Stimulated activated CD8-positive, alpha-beta memory T cell treated with anti-CD3 and anti-CD28 coated beads, Interleukin-4, amount 100 ng/mL, for 4 hours (primary cell): ENCODE measurements at places on chromosomes 1 and 21.

DNA sequence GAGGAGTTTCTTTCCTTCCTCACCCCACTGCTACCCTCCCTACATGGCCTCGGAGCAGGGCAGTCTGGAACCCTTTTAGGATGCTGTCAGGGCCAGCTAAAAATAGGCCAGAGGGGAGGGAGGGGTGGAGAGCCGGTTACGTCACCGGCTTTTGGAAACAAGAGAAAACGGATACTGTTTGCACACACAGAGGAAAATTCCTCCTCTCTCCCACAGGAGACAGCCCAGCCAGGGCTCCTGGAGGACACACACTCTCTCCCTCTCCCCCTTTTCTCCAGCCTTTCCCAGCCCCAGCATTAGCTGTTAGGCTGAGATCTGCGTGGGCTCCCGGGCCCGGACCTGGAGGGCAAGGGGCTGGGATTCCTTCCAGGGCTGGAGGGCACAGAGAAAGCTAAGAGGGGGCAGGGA is 20.0 kb upstream of the ALDH4A1 start:
- DNase-seq: no peak

DNA sequence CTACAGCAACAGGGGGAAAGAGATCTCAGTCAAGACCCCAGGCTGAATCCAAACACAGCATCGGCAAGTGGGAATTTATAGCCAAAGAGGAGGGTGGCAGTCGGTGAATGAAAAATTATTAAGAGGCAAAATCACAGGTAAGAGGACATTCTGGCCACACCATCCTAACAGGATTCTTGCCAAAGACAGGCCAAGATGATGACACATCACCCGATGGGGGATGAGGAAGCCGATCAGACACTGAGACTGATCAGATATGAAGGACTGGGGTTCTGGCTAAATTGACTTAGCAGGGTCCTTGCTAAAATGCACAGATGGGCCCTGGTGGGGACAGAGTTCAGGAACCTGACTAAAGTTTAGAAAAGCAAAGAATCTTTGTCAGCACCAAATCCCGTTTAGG is 402.2 kb downstream of the SMYD3 start:
- DNase-seq: no peak

- no peak for DNase-seq
Measured at GRCh38 chr1:242139986-242140385, 141.1 kb upstream of the MAP1LC3C start.

DNA sequence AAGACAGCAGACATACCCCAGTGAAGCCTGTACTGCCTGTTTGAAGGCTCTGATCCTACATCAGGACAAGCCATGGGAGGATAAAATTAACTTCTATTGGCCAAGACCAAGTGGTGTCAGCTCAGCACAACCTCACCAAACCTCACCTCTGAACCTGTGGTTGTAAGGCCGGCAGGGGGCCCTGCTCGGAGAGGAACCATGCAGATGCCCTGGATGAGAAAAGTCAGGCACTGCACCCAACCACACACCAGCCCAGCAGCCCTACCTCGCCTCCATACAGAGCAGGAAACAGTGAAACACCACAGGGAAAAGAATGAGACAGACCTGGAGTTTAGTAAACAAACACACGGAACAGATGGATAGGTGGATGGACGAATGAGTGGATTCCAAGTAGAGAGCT is 70.0 kb upstream of the PAX7 start:
- no peak for DNase-seq

- DNase-seq: no peak
Measured at GRCh38 chr1:55854911-55855310, 639.7 kb upstream of the USP24 start.

DNA sequence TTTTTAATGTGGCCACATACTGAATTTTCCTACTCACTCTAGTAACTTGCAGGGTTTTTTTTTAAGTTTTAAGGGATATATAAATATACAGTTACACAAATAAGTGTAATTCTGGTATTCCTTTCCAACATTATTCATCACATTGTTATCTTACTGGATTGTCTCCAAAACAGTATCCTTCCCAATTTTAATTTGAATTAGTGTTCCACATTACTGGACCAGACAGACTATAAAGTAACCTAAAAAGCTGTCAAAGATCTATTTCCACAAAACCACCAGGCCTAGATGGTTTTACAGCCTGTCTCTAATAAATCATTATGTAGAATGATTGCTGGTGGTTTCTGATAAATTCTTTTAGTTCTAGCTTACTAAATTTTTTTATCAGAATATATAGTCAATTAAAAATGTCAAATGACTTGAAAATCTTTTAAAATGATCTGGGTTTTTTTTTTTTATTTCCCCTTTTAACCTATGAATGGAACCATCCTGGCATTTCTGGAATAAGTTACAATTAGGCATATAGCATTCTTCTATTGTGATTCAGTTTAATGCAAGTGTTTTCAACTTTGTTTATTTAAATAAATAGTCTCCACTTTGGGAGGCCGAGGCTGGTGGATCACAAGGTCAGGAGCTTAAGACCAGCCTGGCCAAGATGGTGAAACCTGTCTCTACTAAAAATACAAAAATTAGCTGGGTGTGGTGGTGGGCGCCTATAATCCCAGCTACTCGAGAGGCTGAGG is 59.3 kb downstream of the PACC1 start:
- DNase-seq: no peak

- DNase-seq: no peak
Measured at GRCh38 chr1:53061859-53062707, at the start of gene PODN. PODN (plus strand) TSS chr1:53062213; CDS start chr1:53069856, 7,643 bp downstream.

DNA sequence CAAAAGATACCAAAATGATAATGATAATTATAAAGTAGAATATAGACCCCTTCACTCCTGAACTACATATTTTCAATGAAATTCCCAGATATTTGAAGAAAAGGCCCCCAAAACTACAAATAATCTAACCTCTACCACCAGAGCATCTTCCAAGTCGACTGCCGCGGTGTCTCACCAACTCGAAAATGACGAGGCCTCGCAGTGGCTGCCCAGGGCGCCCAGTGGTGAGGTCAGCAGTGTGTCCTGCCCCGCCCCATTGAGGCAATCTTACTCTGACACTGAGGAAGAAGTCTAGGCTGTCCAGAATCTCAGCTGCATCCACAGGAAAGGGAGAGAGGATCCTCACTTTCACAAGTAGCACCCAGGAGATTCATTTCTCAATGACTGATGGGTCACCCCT is 5.2 kb downstream of the DUSP10 start:
- DNase-seq: no peak

GRCh38 chr1:59815892-59816291 is 1.1 kb downstream of the HOOK1 start:
- no peak for DNase-seq

DNA sequence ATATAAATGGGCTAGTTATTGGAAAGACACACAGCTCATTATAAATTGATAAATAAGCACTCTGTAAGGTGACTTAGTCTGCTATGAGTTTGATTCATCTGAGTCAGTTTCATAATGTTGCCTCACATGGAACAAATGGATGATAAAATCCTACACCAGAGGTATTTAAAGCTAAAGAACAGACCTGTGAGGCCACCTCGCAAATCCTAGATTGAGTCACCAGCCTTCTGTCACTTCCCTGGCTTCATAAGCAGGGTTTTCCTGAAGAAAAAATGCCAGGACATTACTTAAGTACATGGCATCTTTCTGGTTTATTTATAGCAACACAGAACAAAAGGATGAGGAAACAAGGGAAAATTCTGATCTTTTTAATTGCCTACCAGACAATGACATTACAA is 18.4 kb downstream of the CD2 start:
- DNase-seq: no peak

DNA sequence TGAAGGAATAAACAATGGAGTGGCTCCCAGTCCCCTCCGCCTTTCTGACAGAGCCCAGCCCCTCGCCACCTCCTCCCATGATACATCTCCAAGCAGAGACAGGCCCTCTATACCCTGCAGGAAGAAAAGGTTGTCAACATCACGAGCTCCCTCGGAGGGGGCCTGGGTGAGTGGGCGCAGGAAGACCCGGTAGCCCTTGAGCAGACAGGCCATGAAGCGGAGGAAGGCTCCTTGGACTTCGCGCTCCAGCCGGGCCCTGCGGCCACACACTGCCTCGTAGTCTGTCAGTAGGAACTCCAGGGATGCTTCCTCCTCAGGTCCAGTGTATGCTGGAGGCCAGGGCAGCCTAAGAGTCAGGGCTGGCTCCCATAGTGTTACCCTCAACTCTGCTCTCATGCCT is 7.0 kb downstream of the DENND4B start:
- DNase-seq: no peak

GRCh38 chr21:26177187-26177586 is 6.6 kb upstream of the APP start:
- DNase-seq: no peak

DNA sequence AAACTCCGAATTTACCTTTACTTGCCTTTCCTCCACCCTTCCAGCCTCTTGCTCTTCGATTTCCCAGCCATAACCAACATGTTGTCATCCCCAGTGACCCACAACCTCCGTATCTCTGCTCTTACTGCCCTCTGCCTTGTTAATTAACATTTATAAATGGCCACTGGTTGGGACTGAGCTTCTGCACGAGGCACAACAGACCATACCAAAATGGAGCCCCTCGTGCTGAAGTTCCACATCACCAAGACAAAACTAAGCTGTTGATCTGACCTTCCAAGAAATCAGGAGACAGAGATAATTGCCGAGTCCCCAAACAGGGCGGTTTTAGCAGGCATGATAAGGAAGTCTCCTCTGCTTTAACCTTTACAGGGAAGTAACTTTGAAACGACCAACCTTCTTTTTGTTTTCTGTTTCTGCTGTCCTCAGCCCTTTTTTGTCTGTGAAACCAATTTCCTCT is 71.9 kb downstream of the NMNAT2 start:
- no peak for DNase-seq

- no peak for DNase-seq
Measured at GRCh38 chr1:77494026-77494425, 188.4 kb downstream of the ZZZ3 start.

- no peak for DNase-seq
Measured at GRCh38 chr1:25206201-25206600, 26.1 kb downstream of the SYF2 start.

- DNase-seq: no peak
Measured at GRCh38 chr1:234611847-234612351, 1.9 kb upstream of the IRF2BP2 start.

DNA sequence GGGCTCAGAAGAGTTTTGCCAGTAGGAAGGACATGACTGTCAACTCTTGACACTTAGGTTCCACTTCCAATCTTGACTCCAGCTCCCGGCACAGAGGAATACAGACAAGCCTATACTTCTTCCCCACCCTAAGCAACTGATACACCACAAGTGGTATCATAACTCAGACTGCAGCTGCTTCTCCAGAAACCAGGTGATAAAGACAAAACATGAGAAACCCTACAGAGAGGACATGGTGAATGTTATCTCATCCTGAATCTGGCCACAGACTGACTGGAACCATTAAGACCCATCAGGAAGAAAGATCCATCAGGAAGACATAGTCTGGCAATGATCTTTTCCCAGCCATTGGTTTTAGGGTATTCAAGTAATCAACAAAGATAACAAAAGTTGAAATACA is 13.8 kb downstream of the PAXBP1 start:
- no peak for DNase-seq

DNA sequence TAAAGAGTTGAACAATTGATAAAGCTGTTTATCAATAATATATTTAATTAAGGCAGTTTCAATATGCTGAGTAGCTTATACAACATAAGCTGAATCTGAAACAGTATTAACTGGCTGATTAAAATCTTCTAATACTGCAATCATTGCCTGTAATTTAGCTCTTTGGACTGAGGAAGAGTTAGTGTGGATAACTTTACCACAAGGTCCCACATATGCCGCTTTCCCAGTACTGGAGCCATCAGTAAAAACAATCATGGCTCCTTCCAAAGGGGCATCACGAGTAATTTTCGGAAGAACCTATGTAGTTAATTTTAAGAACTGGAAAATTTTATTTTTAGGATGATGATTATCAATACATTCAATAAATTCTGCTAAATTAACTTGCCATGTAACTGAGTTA is 6.7 kb downstream of the DAP3 start:
- DNase-seq: no peak

GRCh38 chr21:34649400-34649799 is 19.4 kb upstream of the CLIC6 start:
- no peak for DNase-seq

GRCh38 chr1:178768423-178768822 is 43.4 kb downstream of the RALGPS2 start:
- DNase-seq: no peak

DNA sequence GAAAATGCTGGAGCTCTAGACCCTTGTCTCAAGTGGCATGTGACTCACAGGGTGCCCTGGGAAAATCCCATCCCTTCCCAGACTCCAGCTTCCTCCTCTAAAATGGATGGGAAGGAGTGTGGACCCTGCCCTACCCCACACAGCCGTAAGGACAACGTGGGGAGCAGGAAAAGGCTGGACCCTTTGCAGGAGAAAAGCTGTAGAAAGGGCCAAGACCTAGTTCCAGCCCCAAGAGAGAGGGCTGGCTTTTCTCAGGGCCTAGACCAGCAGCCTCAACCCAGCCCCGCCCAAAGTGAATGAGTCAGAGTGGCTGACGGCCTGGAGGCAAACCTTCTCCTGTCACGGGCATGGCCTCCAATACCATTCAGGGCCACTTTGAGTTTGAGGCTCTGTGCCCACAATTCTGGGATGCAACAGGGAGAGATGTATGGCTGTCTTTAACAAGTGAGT is 1.1 kb downstream of the LAMB3 start:
- no peak for DNase-seq

- no peak for DNase-seq
Measured at GRCh38 chr1:155205035-155205434, 2.7 kb downstream of the THBS3 start.

- DNase-seq: no peak
Measured at GRCh38 chr21:46461909-46462308, 3.2 kb downstream of the DIP2A start.

GRCh38 chr1:118589238-118589846 is 398.8 kb downstream of the TBX15 start:
- no peak for DNase-seq

DNA sequence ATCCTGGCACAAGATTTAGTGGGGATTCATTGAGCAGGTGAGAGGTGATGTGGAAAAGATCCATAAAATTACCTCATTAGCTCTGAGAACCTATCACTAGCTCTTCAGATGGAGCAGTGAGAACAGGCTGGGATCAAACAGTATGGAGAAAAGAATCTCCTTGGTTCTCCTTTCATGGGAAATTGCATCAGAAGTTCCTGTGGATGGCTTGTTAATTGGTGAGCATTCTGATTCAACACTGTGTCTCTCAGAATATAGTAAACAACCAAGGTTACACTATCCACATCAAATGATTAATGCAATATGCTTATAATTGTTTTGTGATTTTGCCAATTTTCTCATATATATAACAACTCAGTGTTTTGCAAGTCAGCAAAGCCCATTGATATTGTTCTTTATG is 8.3 kb upstream of the CD55 start:
- no peak for DNase-seq
